ENCODE measurements at places on chromosomes 1 and 21.

DNA sequence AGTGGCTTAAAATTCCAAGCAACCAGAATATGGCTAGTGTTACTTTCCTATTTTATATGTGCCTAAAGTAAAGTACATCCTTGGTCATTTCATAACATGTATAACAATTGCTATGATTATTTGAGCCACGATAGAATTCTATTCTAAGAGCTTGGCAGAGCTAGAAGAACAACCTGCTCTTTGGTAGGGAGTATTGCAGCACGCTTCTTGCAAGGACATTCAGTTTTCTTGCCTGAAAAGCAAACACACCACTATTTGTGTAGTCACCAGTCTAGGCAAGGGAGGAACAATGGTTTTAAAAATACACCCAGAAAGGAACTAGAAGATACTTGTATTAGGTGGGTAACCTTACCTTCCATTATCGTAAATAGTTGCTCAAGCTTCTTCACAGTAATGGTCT is 51.5 kb downstream of the CNST start:
- DNase-seq, result no peak

GRCh38 chr21:42733037-42733627 is 79.7 kb downstream of the PDE9A start:
- DNase-seq, result peak; percentile 43

- DNase-seq, result no peak
Measured at GRCh38 chr1:229778794-229779193, 152.7 kb downstream of the URB2 start.

GRCh38 chr1:151534662-151535278 is 5.3 kb upstream of the TUFT1 start:
- DNase-seq, result peak; percentile 71

DNA sequence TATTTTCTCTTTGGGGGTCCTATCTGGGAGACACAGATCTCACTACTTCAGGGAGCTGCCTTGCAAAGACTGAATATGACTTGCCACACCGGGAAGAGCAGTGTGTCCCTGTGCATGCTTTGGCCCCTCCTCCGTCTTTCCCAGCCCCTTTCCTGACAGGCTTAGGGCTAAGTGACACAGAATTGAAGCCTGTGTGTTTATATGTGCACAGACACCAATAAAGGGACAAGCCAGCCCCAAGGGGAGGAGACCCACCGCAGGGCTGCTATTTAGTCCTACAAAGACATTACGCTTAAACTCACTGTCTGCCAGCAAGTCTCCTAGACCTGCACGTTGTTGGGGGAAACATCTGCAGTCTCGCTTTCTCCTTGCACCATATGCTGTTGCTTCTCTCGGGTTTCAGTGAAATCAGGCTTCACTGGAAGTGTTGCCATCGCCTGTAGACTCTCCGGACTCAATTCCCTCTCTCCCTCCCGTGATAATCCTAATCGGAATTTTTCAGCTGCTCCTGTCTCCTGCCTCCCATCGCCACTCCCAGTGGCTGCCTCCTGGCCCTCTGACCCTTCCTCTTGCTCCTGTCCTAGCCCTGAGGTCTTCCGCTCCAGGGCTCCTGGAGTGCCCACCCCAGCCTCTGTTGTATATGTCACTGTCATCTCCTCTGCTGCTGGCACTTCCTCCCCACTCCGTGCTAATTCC is 58.5 kb upstream of the LRRC53 start:
- DNase-seq, result no peak

GRCh38 chr1:66434096-66434495 is 99.9 kb upstream of the SGIP1 start:
- DNase-seq, result no peak

GRCh38 chr1:200033511-200034261 is 6.2 kb downstream of the NR5A2 start:
- no peak for DNase-seq

- no peak for DNase-seq
Measured at GRCh38 chr1:9069326-9070100, at the start of gene SLC2A5. Gene SLC2A5, minus strand, starts transcription at chr1:9069635. Its CDS starts 99 bp downstream, at chr1:9069536.

DNA sequence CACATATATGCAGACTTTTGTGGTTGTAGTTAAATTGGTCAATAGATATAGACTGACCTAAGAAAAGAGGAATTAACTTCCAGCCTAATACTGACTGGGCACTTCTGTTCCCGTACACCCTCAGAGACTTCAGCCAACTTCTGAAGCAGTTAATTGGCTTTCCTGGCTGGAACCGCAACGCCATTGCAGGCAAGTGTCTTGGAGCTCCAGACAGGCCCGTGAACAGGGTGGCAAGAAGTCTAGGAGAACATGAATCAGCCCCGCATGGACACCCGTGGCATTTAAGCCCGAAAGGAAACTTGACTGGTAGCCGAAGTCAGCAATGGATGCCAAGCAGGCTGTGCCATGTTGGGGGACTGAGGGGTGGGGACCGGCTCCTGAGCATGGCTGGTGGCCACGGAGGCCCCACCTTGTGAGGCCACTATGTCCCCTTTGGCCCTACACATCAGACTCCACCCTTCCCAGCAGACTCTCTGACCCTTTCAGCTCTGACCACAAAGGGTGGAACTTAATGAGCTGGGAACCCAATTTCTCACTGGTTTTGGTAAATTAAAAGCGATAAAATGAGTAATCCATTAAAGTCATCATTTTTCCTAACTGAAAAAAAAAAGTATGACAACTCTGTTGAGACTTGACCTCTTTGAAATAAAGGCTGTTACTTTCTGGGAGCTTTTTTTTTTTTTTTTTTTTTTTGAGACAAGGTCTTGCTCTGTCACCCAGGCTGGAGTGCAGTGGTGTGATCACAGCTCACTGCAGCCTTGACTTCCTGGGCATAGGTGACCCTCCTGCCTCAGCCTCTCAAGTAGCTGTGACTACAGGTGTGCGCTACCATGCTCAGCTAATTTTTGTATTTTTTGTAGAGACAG is 54.1 kb downstream of the RUNX1 start:
- no peak for DNase-seq

DNA sequence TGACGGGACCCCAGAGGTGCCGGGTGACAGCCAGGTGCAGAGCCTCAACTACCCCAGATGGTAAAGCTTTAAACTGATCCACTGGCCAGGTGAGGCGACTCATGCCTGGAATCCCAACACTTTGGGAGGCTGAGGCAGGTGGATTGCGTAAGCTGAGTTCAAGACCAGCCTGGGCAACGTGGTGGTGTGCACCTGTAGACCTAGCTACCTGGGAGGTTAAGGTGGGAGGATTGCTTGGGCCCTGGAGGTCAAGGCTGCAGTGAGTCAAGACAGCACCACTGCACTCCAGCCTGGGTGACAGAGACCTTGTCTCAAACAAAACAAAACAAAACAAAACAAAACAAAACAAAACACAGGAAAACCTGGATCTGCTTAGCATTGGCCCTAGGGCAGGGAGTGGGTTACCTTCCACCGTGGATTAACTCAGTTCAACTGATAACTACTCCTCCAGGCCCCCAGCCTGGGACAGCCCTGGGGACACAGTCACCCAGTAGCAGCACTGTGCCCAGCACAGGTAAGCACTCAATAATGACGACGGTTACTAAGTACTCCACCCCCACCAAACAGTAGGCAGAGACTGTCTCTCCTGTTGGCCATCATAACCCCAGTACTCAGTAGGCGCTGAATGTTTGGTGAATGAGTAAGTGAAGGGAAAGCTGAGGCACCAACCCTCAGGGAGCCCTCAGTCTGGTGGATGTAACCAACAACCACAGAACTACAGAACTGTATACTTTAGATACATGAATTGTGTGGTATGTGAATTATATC is 21.6 kb downstream of the SLC66A1 start:
- DNase-seq, result no peak

GRCh38 chr1:43220905-43221778 is 48.6 kb upstream of the TMEM125 start:
- no peak for DNase-seq

DNA sequence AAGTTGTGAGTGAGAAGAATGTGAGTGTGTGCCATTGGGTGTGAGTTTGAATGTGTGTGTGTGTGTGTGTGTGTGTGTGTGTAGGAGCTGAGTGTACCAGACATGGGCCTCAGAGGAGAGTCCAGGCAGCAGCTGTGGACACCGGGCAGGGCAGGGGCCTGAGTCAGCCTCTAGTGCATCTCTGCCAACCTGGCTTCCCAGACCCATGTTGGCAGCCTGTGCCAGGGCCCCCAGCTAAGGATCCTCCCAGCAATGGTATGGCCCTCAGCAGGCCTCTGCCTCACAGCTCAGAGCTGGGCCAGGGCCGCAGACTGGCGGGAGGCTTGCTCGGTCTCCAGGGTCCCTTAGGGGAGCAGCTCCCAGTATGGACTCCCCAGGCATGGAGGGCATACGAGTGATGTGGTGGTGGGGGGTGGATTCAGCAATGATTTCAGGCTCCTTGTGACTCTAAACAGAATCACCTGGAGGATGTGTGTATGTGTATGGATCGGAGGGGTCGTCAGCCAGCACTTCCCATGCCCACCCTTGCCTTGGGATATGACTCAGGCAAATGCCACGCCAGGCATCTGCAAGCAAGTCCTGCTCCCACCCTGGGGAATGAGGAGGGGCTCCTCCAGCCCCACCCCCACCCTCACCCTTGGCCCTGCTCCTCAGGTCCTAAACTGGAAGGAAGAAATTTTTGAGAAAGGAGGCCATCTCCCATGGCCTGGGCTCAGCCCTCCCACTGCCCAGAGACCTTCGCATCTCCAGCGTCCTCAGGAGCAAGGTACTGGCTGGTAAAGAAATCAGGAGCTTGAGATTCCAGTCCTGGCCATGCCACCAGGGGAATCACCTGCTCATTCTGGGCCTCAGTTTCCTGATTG is 1.8 kb upstream of the FOXO6 start:
- no peak for DNase-seq

GRCh38 chr1:93649231-93649630 is 32.4 kb downstream of the BCAR3 start:
- no peak for DNase-seq

DNA sequence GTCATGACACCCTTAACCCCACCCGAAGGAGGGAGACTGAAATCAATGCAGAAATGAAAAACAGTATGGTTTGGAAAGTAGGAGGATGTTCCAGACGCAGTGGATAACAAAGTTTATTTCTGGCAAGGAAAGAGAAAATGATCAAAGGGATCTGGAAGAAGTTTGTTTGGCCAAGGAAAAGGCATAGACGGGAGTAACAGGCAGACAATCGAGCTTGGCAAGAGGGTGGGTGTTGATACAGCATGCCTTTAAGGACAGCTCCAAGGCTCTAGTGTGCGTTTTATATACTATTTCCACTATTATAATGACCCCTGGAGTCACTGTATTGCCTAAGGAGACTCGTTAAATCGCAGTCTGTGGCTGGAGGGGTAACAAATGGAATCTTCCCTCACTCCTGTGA is 303.7 kb upstream of the RUNX1 start:
- DNase-seq, result no peak

GRCh38 chr1:180889325-180889724 is 23.4 kb upstream of the KIAA1614 start:
- no peak for DNase-seq

GRCh38 chr1:159430985-159431384 is 1.0 kb upstream of the OR10J4 start:
- no peak for DNase-seq

GRCh38 chr1:36650200-36651065 is 167.7 kb upstream of the CSF3R start:
- DNase-seq, result peak; percentile 64

- no peak for DNase-seq
Measured at GRCh38 chr1:28792644-28793121, 19.3 kb upstream of the OPRD1 start.

- DNase-seq, result no peak
Measured at GRCh38 chr1:58209575-58209974, 337.0 kb downstream of the OMA1 start.

GRCh38 chr1:180366371-180367068 is 135.9 kb downstream of the ACBD6 start:
- no peak for DNase-seq

DNA sequence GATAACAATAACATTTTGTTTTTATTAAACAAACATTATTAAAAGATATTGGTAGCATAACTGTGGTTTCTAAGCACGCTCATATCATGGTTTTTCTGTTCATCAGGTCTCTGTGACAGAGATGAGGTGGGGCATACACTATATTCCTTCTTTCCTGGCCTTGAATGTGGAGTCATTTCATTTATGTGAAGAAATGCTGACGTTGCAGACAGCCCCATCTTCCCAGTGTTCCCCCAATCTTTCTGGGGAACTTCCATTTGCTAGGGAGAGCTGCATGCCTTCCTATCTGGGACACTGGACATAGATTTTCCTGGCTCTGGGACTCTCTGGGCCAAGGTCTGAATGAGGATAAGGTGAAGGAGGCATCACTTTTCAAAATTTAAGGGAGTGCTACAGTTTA is 30.4 kb downstream of the PIGM start:
- DNase-seq, result no peak

DNA sequence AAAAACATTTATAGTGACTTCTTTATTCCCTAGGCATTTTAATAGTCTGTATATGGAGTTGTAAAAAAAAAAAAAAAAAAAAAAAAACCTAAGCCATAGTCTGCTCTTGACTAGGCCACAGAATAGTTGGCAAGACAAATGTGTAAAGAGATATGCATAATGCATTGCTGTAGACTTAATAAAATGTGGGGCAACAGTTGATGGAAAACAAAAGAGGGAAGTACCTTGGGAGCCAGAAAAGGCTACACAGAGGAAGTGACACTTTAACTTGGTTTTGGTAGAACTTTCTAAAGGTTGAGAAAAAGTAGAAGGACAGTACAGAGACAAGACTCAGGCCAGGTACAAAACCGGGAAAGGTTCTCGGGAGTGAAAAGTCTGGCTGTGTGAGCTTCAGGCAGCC is 802.9 kb upstream of the ADAMTS5 start:
- DNase-seq, result no peak

- DNase-seq, result peak; percentile 58
Measured at GRCh38 chr1:37795340-37796125, 1.9 kb downstream of the MANEAL start.

DNA sequence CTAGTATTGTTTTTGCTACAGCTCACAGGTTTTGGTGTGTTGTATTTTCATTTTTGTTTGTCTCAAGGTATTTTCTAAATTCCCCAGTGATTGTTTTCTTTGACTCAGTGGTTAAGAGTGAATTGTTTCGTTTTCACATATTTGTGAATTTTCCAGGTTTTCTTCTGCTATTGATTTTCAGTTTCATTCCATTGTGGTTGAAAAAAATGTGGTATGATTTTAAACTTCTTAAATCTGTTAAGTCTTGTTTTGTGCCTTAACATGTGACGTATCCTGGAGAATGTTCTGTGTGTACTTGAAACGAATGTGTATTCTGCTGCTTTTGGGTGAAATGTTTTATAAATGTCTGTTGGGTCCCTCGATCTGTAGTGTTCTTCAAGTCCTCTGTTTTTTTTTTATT is 117.9 kb downstream of the KIF26B start:
- no peak for DNase-seq

GRCh38 chr1:10338611-10339010 is 60.3 kb upstream of the PGD start:
- DNase-seq, result no peak

DNA sequence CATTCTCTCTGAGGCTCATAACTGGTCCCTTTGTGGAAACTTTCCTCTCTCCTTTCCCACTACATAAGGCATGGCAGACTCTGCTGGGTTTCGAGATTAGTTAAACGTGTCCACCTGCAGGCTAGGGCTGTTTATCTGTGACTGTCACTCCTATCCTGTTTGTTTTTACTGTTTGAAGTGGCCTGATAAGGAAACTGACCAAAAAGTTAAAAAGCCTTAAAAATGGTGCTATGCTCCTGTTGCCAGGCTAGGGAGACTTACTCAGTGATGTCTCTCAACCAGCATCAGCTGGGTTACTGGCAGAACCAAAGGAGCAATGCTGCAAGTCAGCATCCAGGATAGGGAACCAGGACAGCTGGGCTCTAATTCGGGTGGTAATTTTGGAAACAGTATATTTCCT is 3.9 kb downstream of the PIGV start:
- DNase-seq, result no peak

All from mucosa of gallbladder (tissue), 1 donor.